Stimulated activated effector memory CD8-positive, alpha-beta T cell treated with anti-CD3 and anti-CD28 coated beads, Interleukin-12 subunit alpha, Interleukin-12 subunit beta, amount 100 ng/mL, for 72 hours (primary cell): ENCODE measurements at places on chromosomes 2 and 18.

- DNase-seq = no peak
Observed at GRCh38 chr2:215737477-215737876, 275.9 kb downstream of the MREG start.

DNA sequence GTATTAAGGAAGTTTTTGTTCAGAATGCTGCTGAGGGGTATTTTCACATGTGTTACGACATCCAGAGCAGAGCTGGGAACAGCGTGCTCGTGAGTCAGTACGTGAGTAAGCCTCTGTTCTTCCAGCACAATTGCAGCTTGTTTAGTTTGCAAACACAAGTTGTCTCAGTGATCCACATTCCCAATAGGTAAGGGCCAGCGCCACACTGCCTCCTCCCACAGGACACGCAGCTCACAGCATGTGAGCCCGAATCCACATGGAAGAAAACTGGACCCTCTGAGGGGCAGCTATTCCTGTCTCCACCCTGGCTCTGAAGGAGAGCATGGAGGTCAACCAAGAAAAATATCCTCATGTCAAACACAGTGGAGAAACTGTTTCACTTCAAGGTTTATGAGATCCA is 173.9 kb upstream of the PID1 start:
- no peak for DNase-seq

DNA sequence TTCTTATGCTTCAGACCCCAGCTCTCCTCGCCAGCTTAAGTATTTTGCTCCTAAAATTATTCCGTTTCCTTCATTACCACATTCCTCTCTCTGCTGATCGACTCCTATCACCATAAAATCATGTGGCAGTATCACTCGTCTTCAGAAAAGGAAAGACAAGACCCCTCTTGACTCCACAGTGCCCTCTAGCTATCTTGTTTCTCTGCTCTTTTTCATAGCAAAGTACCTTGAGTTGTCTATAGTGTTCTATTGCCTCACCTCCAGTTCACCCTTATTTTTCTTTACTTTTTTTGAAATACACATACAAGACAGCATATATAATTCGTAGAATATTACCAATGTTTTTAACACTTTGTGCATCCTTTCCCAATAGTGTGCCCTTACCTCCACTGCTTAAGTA is 273.2 kb upstream of the SIX3 start:
- DNase-seq = no peak

DNA sequence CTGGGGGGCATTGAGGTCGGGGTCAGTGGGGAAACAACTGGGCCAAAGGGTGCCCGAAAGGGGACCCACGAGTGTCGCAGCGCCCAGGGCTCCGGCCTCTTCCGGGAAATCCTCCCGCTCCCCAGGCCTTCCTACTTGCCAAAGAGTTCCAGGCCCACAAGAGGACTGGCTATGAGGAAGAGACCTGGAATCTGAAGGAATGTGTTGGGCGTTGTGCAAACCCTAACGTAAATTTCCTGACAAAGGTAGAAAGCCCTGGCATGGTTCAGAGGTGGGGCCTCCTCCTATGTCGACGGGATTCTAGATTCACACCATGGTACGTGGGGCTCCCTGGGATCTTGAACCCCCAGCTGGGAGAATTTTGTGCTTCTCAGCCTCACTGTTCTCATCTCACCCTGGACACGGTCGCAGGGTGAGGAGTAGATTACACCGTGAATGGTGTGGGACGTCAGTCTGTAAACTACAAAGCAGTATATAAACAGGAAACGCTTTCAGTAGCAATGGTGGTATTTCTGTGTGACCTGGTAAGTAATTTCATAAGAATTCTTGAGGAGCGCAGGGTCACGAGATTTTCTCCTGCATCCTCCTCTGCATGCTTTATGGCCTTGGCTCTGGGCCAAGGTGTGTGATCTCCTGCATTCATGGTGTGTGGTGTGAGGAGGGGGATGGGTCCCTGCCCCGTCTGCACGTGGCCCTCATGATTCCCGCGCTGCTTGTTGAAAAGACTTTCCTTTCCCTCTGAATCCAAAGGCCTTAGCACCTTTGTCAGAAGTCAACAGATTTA is 868 bp downstream of the HSBP1L1 start:
- DNase-seq = no peak

- no peak for DNase-seq
Observed at GRCh38 chr2:174330945-174331594, 3.7 kb upstream of the SP9 start.

GRCh38 chr2:174436351-174436750 is 40.8 kb downstream of the SCRN3 start:
- no peak for DNase-seq

DNA sequence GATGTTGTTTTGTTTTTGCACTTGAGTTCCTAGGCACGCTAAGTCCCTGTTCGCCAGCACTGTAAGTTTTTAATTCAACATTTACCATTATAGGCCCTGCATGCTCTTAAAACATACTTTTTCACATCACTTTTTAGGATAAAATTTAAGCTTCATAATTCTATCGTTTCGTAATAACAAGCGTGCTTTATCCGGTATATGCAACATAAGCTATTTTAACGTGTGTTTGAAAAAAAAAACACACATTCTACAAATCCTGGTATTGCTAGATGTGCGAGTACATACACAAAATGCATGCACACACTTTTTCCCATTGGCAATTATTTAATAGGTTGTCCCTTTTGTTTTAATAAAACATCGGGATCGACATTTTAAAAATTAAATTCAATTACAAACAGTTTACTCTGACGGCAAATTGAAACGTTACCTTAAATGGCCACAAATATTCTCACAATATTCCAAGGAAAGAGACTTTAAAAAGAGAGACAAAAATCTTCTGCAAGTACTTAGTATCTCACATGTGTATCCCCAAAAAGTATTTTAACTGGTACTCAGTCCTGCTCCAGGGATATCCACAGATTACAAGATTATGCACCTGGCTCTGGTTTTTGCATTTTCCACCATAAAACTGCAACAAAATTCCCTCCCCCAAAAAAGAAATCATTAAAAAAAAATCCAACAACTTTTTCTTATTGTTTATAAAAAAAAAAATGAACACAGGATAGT is 1.0 kb upstream of the TCF4 start:
- DNase-seq = no peak

GRCh38 chr18:24567199-24567598 is 106.8 kb downstream of the HRH4 start:
- no peak for DNase-seq

GRCh38 chr2:102621630-102622029 is 2.3 kb downstream of the SLC9A2 start:
- no peak for DNase-seq

GRCh38 chr2:128304715-128305554 is 13.7 kb downstream of the HS6ST1 start:
- DNase-seq = no peak

DNA sequence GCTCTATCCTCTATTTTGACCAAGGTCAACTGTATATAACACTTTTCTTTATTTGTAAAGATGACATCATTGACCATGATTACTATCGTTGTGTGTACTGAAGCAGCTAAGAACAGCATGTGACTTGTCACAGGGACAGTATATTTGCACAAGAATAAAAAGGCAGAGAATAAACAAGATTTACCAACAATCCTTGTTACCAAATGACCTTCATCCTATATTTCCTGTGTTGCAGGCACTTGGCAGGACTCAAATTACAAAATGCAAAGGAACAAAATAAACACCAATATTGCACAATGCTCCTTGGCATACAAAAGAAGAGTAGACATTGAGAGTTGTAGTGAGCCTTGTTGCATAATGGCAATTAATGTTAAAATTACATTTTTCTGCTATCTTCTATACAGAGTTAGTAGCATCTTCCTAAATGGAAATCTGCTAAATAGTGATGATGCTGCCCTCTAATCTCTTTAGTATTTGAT is 61.8 kb downstream of the RFTN2 start:
- no peak for DNase-seq
